ENCODE measurements at places on chromosomes 11 and 22.

DNA sequence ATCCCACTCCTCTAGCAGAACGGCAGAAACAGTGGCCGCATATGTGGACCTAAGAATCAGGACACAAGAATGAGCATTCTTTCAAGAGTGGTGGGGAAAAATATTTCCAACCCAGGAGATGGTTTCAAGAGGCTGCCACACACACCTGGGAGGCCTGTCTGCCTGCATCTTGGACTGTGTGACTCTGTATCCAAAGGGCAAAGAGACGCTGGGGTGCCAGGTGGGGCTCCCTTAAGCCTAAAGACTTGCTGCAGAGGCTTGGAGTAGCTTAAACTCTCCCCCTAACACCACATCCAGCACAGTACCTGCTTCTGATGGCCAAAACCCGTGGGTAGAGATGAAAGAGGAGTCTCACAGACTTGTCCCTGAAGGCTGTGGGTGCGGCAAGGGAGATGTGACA lies 3.5 kb downstream of the CXCR5 start:
- DNase-seq, result no peak

DNA sequence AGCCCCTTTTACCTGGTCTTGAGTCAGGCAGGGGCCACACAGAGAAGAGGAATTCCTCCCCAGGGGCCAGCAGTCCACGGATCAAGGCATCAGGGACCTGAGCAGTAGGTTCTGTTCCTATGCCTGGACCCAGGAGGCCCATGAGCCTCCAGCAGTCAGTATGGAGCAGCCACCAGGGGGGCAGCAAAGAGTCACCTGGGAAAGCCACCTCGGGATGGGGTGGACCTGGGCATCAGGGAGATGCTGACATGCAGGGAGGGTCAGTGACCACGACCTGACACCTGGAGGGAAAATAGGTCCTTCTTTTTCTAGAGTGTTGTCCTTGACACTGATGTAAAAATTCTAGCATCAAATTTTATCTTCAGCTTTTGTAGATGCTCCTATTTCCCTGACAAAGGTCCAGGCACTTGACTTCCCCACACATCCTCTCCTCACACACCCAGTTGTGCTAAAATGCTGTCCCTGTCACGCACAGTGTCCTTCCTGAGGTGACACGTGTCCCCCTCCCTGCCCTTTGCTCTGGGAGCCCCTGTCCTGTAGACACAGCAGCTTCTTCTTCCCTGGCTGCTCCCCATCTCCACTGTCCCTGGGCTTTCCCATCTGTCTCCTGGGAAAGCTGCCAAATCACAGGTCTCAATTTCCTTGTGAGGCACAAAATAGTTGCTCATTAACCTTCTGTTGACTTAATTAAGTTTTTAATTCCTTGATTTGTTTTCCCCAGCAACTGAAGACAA lies 70.0 kb upstream of the IGLL5 start:
- DNase-seq, result no peak

GRCh38 chr11:80815752-80816453 lies 1375.1 kb upstream of the TENM4 start:
- no peak for DNase-seq

GRCh38 chr11:1854949-1855885 lies 2.3 kb downstream of the LSP1 start:
- no peak for DNase-seq

- DNase-seq, result peak; percentile 22
Observed at GRCh38 chr11:134224710-134225664, 516 bp downstream of the VPS26B start.

DNA sequence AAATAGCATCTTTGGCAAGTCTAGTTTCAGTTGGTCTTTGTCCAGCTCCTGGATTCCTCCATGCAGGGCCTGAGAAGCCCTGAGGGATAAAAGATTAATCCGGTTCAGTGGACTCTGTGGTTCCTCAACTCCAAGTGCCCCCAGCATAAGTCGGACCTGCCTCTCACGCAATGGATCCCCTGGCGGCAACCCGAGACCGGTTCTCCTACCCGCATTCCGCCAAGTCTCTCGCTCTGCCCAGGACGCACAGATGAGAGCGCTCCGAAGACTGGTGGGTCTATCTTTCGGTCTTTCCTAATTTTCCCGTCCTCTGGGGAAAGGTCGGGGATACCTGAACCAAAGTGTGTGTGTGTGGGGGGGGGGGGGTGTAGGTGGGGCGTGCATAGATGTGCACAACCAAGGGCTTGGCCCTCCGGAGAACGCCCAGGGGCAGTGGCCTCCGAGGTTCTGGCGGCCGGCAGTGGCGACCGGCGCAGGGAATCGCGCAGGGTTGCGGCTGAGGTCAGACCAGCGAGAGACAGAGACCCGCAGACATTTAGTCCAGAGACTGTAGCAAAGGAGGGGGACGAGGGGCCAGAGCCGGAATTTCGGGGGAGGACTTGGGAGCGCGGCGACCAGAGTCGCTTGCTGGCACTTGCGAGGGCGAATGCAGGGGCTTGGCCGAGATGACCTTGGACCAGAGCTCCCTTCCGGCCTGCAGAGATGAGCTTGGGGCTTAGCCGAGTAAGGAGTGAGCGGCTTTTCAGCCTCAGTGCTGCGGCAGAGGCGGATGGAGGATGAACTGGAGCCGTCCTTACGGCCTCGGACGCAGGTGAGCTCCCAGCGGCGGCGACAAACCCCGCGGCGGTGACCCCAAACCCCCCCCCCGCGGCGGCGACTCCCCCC lies 712 bp upstream of the SLC2A11 start:
- no peak for DNase-seq

Data from central memory CD8-positive, alpha-beta T cell (primary cell).